ENCODE measurements at places on chromosomes 5 and 9.

DNA sequence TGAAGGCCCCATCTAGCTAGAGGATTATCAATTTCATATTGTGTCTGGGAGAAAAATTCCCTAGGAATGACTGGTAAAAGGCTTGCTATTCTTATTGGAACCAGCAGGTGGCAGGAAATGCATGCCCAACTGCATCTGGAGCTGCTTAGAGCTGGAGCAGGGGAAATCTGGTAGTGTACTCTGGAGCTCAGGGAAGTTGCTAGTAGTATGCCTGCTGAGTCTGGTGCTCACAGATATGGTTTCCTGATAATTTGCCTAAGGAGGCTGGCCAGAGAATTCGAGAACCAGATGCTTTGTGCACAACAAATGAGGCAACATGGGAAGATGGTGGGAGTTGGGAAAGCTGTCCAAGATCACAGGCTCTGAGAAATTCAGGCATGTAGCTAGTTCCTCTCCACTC, 53.7 kb downstream of the G3BP1 start:
- DNase-seq = peak; percentile 66

DNA sequence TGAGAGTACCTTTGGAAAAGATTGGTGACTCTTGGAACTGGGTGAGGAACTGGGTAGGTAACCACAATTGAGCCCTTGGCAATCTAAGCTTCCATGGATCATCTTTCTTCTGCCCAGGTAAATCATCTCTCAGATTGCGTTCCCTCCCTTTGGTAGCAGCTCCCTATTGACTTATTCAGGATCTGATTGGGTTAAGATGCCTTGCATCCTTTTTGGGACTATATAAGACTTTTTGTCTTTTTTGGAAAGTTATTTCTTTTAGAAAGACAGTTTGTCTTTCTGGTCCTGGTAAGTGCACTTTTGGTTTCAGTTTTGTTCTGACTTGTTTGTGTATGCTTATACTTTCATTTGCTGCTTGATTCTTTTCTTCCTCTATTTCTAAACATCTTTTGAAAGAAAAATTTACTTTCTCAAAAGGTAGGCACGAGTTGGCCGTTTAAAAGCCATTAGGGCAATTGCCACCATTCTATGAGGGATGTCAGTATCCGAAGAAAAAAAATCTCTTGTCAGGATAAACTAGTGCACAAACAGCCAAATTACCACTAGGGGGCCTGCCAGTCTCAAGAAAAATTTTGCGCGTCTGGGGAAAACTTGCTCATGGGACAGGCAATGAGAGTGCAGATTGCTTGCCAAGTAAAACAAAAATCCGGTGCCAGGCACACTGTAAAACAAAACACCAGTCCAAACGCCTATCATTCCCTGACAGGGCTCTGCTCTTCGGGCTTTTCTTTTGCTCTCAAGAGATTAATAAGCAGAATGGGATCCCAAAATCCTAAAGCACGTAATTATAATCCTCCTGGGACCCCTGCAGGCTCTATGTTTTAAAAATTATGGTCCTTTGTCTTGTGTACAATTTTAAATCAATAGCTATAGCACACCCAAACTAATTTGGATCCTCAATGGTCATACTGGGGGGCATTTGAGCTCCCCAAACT, 12.8 kb downstream of the OR1J1 start:
- DNase-seq = peak; percentile 78

DNA sequence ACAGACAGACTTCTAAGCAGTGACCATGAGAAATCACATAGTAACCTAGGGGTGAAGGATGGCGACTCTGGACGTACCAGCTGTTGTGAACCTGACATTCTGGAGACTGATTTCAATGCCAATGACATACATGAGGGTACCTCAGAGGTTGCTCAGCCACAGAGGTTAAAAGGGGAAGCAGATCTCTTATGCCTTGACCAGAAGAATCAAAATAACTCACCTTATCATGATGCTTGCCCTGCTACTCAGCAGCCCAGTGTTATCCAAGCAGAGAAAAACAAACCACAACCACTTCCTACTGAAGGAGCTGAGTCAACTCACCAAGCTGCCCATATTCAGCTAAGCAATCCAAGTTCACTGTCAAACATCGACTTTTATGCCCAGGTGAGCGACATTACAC, 38.0 kb upstream of the CCDC152 start:
- DNase-seq = peak; percentile 9

DNA sequence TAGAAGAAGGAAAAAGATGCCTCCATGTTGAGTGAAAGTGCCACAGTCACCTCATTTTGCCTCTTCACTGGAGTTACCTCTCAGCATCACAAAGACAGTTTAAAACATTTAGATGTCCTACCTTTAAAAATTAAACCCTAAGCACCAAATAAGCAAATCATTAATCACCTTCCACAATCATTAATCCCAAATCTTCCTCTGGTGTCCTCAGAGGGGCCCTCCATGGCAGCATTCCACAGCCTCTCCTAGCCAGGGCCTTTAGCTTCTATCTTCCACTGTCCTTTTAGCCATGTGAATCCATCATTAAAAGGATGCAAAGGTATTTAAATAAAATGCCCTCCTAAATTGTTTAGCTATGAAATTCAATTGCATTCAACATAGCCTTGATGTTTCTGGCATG, 310.8 kb downstream of the PDE4D start:
- no peak for DNase-seq

- DNase-seq = peak; percentile 45
Measured at GRCh38 chr5:31232273-31232888, 38.9 kb downstream of the CDH6 start.

DNA sequence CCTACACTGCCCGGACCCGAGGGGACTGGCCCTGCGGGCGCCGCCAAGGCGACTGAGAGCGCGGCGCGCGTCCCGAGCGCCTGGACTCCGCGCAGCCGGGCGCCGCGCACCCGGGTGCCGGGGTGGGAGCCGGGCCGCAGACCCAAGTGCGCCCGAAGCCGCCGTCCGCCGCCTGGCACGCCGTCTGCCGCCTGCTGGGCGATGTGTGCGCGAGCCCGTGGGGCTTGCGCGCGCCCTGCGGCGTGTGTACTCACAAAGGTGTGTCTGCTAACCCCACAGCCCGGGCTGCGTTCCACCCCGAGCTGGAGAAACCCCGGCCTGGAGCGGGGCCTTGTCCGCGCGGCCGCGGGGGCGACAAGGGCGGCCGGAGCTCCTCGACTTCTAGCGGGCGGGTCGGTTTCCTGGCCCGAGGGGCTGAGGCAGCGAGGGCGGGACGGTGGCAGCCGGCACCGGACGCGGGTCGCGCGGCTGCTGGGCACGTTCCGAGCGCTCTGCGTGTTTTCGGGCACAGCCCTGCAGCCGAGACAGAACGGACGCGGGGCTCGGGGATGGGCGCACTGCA, 1.1 kb upstream of the ZSWIM6 start:
- DNase-seq = peak; percentile 73

DNA sequence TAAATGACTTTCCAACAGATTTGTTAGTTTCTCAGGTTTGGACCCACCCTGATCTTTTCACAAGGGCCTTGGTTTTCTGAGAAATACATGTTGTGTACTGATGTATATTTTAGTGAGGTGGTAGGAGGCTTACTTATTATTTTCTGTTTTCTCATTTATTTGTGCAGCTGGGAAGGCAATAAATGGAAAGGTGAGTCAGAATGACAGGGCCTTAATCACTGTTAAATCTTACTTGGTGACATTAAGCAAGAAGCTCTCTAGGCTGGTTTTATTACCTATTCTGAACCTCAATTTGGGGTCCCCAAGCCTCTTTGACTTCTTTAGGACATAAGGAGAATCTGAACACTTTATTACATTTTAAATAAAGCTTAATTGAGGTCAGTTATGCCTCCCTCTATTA, 214.0 kb upstream of the DAB2 start:
- DNase-seq = no peak

DNA sequence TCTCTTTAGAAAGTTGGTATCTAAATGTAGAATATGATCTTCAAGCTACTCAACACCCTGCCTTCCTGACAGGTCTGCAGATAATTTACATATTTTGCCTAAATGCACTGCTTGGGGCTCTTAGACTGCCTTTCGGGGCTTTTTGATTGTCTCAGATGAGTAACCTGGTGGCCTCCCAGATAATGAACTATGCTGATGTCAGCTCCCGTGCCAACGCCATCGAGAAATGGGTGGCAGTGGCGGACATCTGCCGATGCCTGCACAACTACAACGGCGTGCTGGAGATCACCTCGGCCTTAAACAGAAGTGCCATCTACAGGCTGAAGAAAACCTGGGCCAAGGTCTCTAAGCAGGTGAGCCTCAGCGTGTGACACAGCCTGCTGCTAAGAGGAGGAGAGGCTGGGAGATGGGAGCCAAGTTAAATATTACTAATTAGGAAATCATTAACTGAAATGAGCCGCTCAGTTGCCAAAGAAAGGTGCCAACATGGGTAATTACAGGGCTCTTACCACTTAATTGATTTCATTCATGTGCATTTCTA, 20.8 kb upstream of the CKMT2 start:
- no peak for DNase-seq

GRCh38 chr5:149227168-149227826, 44.4 kb upstream of the AFAP1L1 start:
- peak; percentile 76 for DNase-seq

Data from fibroblast of skin of right quadriceps (primary cell).